ENCODE measurements at places on chromosomes 16 and 17. TPM values are rescaled to one million over a fixed set of nuclear protein-coding genes. Genes with fewer than 3 reads are reported as not detected.

GRCh38 chr17:33803199-33803685, 451.8 kb upstream of the CCL2 start:
- no peak for DNase-seq

- DNase-seq: no peak
These were observed 900 bp downstream of the HAP1 start for GRCh38 chr17:41733348-41734138.

DNA sequence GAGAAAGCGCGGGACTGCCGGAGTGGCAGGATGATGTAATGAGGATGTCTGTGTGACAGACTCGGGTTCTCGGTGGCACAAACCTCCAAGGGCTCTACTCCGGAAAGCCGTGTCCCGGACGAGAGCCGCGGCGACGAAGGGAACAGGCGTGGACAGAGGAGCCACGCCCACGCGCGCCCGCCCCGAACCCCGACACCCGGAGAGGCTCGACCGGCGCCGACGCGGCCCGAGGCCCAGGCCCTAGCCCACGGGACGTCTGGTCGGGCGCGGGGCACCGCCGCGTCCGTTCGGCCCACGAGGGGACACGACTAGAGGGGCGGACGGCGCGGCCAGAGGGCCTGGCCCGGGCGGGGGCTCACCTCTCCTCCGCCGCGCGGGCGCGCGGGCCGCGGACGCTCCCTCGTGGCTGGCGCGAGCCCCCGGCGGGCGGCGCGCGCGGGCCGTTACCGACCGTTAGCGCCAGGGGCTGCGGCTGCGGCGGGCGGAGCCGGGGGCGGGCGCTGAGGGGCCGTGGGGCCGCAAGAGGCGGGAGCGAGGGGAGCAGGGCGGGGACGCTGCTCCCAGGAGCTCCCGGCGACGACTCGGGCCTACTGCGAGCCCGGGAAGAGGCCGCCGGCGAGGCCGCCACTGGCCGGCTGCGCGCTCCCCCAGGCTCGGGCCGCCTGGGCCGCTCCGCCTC, 2.1 kb upstream of the IRX5 start:
- DNase-seq: peak; percentile 69

- DNase-seq: peak; percentile 79
These were observed 18.1 kb upstream of the TMEM98 start for GRCh38 chr17:32909787-32910369.

DNA sequence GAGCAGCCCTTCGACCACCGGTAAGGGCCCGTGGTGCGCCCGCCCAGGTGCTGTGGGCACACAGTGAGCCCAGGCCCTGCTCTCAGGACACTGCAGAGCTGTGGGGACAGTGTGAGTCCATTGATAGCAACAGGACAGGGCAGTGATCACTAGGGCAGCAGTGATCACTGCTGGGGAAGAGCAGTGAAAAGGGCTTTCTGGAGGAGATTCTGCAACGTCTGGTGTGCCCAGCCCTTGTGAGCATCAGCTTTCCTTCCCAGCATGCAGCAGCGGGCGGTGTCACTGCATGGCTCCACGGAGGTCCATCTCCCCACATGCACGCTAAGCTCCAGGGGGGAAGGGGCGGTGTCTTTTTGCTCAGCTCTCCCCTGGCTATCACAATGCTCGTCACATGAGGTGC, 32.1 kb downstream of the MAP1LC3B start:
- DNase-seq: no peak

- DNase-seq: no peak
These were observed 13.4 kb upstream of the SRSF1 start for GRCh38 chr17:58020401-58020800.

- DNase-seq: no peak
These were observed 6.2 kb downstream of the RARA start for GRCh38 chr17:40315206-40315605.

- DNase-seq: no peak
These were observed 54.0 kb downstream of the COTL1 start for GRCh38 chr16:84563786-84564420.

GRCh38 chr17:68094481-68095078, 59.0 kb downstream of the KPNA2 start:
- DNase-seq: no peak

DNA sequence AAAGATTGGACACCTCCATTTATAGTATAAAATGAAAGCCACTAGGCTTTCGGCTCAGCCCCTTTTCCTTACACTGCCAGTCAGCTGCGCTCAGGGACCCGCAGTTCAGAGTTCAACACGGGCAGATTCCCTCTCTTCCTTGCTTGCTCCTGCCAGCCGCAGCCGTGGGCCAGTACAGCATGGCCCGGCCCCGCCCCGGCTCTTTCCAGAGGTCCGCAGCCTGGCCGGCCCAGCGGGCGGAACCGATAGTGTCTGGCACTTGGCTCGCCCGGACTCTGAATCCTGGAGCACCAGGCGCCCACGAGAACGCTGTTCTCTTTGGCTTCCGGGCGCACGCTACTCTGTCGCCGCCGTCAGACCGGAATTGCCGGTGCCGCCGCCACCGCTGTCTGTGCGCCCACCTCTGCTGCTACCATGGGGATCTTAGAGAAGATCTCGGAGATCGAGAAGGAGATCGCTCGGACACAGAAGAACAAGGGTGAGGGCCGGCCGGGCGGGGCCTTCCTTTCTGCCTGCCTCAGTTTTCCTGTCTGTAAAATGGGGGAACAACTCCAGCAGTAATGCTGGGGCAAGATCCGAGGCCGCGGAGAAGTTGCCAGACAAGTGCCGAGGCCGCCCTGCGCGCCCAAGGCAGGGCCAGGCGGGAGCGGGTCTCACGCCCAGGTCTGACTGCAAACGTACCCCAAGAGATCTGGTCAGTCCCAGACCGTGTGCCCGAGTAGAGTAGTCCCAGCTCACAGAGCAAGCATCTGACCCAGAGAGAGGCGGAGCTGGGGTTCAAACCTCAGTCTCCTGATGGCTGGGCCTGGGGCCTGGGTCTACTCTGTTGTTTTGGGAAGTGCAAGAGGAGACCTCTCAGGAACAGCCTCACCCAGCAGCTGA, at the start of gene DRG2:
TSS of gene DRG2 (plus strand) at position 339 of the 882 bp plus-strand sequence. CDS start at position 415, 76 bp downstream.
- peak; percentile 89 for DNase-seq

DNA sequence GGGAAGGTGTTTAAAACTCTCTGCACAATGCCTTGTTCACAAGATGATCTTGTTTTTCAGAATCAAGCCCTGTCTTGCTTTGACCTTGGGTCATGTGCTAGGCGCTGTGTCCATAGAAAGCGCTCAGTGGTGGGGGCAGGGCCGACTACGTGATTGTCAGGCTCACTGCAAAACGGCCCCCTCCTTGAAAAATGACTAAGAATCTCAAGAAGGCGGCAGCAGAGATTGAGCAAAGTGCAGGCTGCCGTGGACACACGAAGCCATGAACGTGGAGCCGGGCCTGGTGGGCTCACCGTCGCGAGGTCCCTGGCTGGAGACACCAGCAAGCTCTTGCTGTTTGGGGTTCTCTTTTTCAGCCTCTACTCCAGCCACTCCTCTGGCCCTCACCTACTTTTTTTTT, 10.2 kb downstream of the ATP2C2 start:
- no peak for DNase-seq

- DNase-seq: peak; percentile 84
These were observed 75.8 kb downstream of the WNT3 start for GRCh38 chr17:46742565-46743270.

DNA sequence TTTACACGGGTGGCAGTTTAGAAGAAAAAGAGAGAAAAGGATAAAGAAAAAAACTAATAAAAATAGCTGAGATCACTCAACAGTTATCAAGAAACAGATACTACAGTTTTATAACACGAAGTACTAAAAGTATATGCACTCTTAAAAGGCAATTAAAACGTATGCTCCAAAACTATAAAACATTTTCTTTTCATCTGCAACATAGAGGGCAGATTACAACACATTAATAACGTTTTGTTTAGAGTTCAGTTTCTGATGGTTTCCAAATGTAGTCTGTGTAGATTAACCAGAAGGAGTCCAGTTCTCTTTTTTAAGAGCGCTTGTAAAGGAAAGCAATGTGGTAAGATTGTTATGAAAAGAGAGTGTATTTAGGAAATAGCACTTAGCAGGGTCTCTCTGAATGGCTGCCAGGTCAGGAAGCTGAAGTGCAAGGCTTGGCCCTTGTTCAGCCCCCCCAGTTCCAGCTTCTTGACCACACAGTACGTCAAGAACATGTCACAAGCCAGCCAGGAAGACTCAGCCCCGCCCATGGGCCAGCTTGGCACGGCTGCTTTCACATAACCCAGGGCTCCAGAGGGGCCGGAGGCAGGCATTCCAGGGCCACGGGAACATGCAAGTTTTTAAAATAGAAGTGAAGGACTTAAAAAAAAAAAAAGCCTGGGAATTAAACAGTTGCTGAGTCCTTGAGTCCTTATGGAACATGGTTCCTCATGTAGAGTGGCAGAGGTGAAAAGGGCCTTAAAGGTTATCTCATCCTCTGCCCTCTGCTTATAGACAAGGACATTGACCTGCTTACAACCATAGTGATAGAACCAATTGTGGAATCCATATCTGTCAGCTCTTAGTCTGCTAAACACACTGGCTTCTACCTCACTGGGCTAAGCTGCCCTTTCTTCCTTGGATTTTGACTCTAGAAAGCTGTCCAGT, 147.4 kb upstream of the TBX2 start:
- no peak for DNase-seq

DNA sequence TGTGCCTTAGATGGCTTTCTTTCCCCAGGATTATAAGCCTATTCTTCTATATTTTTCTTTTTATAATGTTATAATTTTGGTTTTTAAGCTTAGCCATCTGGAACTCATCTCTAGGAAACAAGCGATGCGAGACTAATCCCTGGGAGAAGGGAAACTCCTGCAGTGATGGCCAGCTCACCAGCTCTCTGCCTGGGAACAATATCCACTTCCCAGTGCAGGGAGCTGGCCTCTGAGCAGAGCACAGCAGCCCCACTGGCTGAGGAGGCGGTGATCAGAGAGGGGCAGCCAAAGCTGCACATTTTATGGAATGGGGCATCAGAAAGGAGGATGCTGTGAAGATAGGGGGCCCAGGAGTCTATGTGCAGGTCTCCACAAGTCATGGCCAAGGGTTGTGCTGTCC, 183.3 kb downstream of the LGALS9B start:
- DNase-seq: no peak

DNA sequence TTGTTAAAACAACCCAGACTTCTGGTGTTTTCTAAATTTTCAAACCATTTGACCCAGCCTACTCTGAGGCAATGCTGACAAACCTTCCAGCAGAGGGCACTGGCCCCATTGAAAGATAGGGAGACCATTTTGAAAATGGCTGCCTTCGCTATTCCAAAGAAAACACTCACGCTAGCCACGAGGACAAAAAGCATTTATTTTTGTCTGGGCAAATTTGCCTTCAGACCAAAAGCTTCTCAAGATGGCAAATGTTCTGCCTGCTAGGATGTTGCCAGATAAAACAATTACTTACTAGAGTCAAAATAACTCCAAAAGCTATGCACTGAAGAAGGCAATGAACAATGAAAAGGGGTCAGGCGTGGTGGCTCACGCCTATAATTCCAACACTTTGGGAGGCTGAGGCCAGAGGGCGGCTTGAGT, 296.7 kb upstream of the IRX5 start:
- peak; percentile 21 for DNase-seq

- DNase-seq: no peak
These were observed 28.3 kb downstream of the STH start for GRCh38 chr17:46027048-46027975.

GRCh38 chr17:79104898-79105600, 30.4 kb downstream of the ENGASE start:
- DNase-seq: no peak

DNA sequence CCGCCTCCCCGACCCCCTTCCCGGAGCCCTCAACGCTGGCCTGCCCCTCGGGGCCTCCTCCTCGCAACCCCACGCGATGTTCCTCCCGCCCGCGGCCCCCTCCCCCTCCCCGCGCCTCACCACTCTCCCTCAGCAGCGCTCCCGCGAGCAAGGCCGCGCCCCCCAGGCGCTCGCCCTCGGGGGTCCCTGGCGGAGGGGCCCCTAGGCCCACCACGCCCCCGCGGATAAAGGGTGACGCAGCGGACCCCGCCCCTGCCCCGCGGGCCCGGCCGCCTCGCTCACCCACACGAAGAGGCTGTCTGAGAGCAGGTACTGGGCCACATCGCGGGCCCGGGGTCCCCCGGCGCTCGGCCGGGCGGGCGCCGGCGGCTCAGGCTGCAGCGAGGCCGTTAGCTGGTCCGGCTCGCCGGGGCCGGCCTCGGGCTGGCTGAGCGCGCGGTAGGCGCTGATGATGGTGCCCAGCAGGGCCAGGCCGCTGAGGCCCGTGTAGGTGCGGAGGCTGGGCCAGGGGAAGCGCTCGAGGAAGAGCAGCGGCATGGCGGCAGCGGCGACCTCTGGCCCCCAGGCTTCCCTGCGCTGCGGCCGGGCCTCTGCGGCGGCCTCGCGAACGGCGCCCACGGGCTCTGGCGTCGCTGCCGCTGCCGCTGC, 430 bp downstream of the AMFR start:
- peak; percentile 40 for DNase-seq

GRCh38 chr17:77129568-77130301, 11.0 kb upstream of the SEC14L1 start:
- no peak for DNase-seq

- DNase-seq: no peak
These were observed 6.0 kb upstream of the SERPINF1 start for GRCh38 chr17:1755827-1756262.

- DNase-seq: no peak
These were observed 19.5 kb upstream of the ITGAX start for GRCh38 chr16:31335431-31335830.

DNA sequence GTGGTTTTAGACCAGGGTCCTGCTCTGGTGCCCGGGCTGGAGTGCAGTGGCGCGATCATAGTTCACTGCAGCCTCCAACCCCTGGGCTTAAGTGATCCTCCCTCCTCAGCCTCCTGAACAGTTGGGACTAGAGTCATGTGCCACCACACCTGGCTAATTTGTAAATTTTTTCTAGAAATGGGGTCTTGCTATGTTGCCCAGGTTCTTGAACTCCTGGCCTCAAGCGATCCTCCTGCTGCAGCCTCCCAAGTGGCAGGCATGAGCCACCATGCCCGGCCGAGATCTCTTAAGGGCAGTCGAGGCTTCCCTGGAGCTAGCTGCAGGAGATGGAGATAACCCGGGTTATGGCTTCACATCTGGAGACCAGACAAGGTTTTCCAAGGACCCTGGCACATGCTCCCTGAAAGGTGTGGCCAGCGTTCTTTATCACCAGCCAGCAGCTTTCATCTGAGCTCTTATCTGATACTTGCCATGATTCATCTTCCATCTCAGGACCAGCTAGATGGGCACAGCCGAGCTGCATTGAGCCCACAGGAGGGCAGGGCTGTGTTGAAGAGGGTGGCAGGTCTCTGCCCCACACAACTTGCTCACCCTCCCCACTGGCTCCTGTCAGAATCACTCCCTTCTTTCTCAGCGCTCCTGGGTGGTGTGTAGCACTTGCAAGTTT, 28.6 kb downstream of the SCNN1B start:
- no peak for DNase-seq

GRCh38 chr16:88970050-88970449, 7.0 kb downstream of the CBFA2T3 start:
- DNase-seq: no peak

CRYBA1 gene
- total RNA-seq: not detected

PRCD gene
- total RNA-seq: not detected

BORCS6 gene
- 3.7 TPM for total RNA-seq

RUNDC3A gene
- total RNA-seq: 0.86 TPM

SRSF1 gene
- total RNA-seq: 232 TPM

KRTAP4-9 gene
- not detected for total RNA-seq

ZP2 gene
- not detected for total RNA-seq

KCNAB3 gene
- 4.8 TPM for total RNA-seq

SLC26A11 gene
- 10.4 TPM for total RNA-seq

SMPD3 gene
- total RNA-seq: 1.2 TPM

OTOP2 gene
- total RNA-seq: not detected

UTP18 gene
- 68.5 TPM for total RNA-seq
